ENCODE measurements at places on chromosomes 3 and 15.
A peak's percentile ranks its signal among the peaks of the same experiment; 100 is the strongest.

GRCh38 chr3:197682713-197683112, 54.0 kb downstream of the RUBCN start:
- no peak for DNase-seq

- DNase-seq: no peak
Measured at GRCh38 chr3:26596335-26596734, 26.2 kb upstream of the LRRC3B start.

DNA sequence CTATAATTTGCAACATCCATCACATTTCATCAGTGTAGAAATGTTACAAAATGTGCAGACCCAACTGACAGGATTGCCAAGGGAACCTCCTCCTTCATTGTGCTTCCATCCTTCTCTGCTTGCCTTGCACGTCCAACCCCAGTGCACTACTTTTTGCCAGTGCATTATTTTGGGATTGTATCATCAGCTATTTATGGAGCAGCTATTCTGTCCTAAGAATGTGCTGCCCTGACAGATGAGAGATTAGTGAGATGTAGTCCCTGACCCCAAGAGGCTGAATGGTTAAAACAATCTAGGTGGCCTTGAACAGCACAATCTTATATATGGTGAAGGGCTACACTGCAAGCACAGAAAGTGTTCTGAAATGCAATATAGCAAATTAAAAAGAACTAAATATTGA, 935.8 kb downstream of the IGSF11 start:
- DNase-seq: no peak

GRCh38 chr15:48406911-48407310, 75.7 kb downstream of the DUT start:
- no peak for DNase-seq

- no peak for DNase-seq
Measured at GRCh38 chr15:36905908-36906307, 194.4 kb downstream of the MEIS2 start.

DNA sequence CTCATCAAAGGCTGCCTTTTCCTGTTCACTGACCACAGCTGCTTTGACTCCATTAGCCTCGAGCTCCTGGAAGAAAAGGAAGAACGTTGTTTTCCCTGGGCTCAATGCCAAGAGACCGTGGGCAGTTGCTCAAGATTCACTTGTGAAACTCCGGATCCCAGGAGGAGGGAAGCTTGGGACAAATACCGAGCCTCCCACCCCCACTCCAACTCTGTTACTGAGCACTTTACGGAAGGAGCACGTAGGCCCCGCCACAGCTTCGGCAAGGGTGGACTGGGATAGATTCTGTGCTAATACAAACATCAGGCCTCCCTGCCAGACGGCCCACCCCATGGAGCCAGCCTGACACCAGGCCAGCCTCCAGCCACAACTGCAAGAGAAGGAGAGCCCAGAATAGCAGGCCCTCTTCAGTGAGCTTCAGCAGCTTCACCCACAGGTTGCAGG, 10.8 kb upstream of the FANCD2 start:
- DNase-seq: peak; percentile 91

DNA sequence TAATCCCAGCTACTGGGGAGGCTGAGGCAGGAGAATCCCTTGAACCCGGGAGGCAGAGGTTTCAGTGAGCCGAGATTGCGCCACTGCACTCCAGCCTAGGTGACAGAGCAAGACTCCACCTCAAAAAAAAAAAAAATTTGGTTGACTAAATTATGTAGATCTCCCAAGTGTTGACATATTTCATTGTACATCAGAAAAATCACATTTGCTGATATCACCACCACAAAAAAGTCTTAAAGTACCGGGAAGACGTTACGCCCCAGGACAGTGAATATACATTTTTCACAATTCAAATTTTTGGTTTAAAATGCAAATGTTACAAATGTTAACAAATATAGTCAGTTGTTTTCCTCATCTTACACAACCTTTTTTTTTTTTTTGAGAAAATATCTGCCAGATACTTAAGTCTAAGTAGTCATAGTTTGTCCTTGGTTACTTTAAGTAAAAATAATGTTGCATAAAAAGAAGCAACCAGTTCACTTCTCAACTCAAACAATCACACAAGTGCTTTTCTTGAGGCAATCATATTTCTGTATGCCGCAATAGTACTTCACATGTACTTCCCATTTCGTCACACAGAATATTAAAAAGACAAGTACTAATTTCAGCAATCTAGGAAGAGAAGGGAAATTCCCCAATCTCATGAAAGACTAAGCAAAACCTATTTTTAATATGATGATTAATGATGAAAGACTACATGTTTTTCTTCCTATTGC, 41.0 kb upstream of the TCF12 start:
- no peak for DNase-seq

Measured in M059J (cell line).